ENCODE measurements at places on chromosomes 12 and 14.

DNA sequence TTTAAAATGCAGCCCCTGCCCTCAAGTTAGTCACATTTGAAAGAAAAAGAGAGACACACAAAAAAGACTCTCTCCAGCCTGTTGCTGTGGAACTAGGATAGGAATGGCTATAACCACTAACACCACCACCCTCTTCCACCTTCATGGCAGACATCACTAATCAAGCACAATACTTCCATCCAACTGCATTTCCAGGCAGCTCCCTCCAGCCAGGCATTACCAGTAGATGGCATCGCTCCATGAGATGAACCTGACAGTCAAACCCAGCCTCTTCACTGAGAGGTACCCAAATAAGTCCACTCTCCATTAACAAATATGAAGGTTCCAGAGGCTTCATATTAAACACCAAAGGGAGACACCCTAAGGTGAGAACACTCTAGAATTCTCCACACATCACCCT lies 24.4 kb downstream of the SLC8B1 start:
- H3K27me3 ChIP-seq, result no peaks in the 10 kb centered on the region
- DNase-seq, result no peak
- no peak overlapping the region for H3K4me3 ChIP-seq
- H3K4me1 ChIP-seq, result peaks cover 3% of the 10 kb centered on the region
- H3K36me3 ChIP-seq, result peaks cover 3% of the 10 kb centered on the region

DNA sequence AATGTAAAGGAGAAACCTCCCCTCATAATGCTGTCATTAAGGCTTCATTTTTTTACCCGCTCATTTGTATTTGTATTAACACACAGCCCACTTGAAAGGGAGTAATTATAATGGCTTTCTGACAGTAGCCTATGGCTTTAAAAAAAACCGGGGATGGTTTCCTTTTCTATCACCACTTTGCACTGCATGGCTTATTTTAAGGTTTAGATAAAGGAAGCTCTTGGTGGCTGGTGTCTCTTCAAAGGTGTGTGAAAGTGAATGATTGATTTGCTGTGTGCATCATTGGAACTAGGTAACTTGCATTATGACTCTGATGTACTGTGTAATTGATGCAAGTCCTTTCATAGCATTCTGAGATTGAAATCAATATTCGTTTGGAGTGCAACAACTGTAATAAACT lies 80.7 kb downstream of the NPAS3 start:
- peaks cover 14% of the 10 kb centered on the region for H3K4me1 ChIP-seq
- H3K27me3 ChIP-seq, result peaks cover 3% of the 10 kb centered on the region
- DNase-seq, result no peak
- no peak overlapping the region for H3K4me3 ChIP-seq
- peaks cover 5% of the 10 kb centered on the region for H3K36me3 ChIP-seq

DNA sequence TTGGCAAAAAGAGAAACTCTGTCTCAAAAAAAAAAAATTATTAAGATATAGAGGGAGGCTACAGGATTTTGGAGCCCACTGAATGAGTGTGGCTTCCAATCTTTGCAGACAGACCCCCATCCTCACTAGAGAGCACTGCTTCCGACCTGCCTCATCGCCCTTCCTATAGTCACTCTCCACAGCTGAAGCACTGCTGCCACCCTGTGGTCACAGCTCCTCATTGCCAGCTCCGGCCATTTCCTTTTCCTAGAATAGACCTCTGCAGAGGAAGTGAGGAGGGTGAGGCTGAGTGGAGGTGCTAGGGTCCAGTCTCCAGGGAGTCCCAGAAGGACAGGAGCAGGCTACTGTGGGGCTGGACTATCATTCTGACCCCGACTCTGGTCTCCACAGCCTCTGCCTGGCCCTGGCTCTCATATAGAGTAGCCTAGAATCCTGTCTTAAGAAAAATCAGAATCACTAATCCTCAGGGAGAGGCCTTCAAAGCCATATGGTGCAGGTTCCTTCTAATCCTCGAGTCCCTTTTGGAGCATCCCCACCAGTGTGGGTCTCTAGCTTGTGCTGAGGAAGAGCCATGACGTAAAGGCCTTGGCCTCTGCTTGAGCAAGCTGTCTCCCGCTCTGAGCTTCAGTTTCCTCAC lies 1.4 kb upstream of the NPFF start:
- H3K27ac ChIP-seq, result no peak overlapping the region
- no peaks in the 10 kb centered on the region for H3K4me1 ChIP-seq
- H3K4me3 ChIP-seq, result peak overlapping the region; percentile 66
- peaks cover 3% of the 10 kb centered on the region for H3K27me3 ChIP-seq
- DNase-seq, result peak; percentile 95

DNA sequence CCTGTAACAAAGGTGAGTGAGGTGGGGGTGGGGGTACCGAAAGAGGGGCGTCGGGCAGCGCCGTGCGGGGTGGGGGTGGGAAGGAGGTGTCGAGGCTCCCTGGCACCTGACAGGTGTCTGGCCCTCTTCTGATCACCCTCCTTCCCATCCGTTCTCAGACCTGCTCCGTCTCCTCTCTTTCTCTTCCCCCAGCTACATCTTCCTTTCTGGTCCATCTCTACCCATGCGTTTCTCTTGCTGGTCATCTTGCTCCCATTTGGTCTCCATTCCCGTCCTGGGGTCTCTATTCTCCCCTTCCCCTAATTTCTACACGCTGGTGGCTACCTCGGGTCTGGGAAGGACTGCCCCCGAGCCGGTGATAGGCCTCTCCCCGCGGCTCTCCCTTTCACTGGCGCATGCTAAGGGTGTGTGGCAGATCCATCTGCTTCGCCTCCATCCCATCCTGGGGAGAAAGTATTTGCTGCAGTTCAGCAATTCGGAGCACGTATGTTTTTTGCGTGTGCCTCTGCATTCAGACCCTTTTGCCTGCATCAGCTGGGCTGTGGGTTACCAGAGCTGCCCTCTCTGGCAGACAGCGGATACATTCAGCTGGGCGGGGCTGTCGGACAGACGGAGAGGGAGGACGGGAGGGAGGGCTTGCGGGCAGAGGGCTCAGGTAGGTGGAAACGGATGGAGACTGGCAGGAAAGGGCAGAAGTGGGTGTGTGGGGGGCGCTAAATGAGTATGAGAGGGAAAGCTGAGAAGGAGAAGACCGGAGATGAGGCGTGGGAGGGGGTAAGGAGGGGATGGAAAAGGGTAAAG lies 730 bp downstream of the CLSTN3 start:
- peaks cover 3% of the 10 kb centered on the region for H3K36me3 ChIP-seq
- peaks cover 24% of the 10 kb centered on the region for H3K27me3 ChIP-seq
- peak overlapping the region; percentile 92 for H3K4me3 ChIP-seq
- H3K27ac ChIP-seq, result peak overlapping the region; percentile 3
- DNase-seq, result peak; percentile 37

DNA sequence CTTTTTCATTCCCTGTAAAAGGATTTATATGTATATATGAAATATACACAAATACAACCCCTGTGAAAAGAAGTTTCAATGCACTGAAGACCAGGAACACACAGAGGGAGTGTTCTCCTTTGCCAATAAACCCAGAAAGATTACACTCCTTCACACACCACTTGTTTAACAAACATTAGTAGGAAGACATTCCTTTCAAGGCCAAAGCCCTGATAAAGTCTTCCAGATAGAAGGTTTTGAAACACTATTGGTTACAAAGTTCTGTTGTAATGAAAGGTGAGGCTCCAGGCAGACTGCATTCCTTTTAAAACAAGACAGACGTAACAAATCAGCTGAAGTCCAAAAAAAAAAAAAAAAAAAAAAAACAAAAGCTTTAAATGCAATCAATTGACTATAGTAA lies 81.0 kb downstream of the PTPN21 start:
- no peaks in the 10 kb centered on the region for H3K27me3 ChIP-seq
- H3K36me3 ChIP-seq, result peaks cover 38% of the 10 kb centered on the region
- no peak overlapping the region for H3K27ac ChIP-seq
- H3K4me1 ChIP-seq, result no peaks in the 10 kb centered on the region
- DNase-seq, result no peak

GRCh38 chr12:119660076-119660475 lies 7.9 kb upstream of the PRKAB1 start:
- H3K27ac ChIP-seq, result no peak overlapping the region
- no peaks in the 10 kb centered on the region for H3K4me1 ChIP-seq
- peaks cover 49% of the 10 kb centered on the region for H3K27me3 ChIP-seq
- no peak overlapping the region for H3K4me3 ChIP-seq
- no peak for DNase-seq

DNA sequence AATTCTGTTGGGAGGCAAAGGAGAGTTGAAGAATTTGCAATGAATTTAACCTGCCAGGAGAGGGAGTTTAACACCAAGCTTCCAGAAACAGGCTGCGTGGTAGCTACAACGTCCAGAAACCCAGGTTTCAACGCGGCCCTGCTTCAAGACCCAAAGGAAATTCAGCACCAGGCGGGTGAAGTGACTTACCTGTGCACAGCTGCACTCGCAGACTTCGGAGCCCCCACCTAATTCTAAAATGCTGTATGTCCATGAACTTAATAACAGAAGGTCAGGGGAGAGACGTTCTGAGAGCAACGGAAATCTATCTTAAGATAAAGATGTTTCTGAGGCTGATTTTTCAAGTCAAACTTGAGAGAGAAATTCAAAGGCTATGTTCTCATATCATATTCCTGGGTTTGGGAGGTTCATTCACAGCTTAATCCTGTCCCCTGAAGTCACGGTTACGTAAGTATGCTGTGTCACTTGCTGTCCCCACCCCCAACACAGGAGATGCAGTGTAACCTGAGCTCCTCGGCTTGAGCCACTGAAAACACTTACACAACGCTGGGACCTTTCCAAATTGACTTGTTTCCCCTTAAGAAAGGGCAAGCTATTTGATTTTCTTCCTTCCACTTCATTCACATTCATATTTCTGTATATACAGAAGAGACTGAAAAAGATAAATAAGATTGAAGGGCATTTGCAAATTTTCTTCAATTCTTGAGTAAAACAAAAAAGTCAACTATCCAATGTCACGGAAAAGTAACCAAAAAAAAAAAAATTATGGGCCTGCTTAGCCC lies 22.7 kb downstream of the CLIP1 start:
- H3K27ac ChIP-seq, result peak overlapping the region; percentile 87
- H3K4me3 ChIP-seq, result peak overlapping the region; percentile 75
- peaks cover 3% of the 10 kb centered on the region for H3K36me3 ChIP-seq
- peak; percentile 22 for DNase-seq

- no peak overlapping the region for H3K4me3 ChIP-seq
- H3K36me3 ChIP-seq, result no peaks in the 10 kb centered on the region
- H3K27ac ChIP-seq, result no peak overlapping the region
- no peaks in the 10 kb centered on the region for H3K27me3 ChIP-seq
- peaks cover 52% of the 10 kb centered on the region for H3K4me1 ChIP-seq
- DNase-seq, result no peak
Measured at GRCh38 chr12:11815397-11815796, 165.9 kb downstream of the ETV6 start.

- no peak for DNase-seq
- H3K4me3 ChIP-seq, result no peak overlapping the region
- no peaks in the 10 kb centered on the region for H3K27me3 ChIP-seq
- H3K36me3 ChIP-seq, result no peaks in the 10 kb centered on the region
Measured at GRCh38 chr14:64255756-64256155, 38.4 kb downstream of the ESR2 start.

DNA sequence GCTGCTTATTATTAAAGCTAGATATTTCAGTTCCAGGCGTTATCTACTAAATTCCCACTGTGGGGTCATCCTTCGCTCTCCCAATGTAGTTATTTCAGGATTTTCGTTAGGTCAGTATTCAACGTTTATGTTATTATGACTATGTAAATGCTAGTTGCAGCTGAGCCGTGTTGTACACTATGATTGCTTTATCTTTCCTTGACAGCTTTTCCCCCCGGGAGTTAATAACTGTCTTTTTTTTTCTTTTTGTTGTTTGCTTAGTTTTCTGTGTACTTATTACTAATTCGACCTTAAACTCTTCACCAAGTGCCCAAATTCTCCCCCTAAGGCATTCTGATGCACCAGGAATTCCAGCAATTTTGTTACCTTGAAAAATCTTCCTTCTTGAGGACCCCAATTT lies 48.5 kb downstream of the SUDS3 start:
- no peaks in the 10 kb centered on the region for H3K27me3 ChIP-seq
- no peaks in the 10 kb centered on the region for H3K36me3 ChIP-seq
- no peak overlapping the region for H3K4me3 ChIP-seq
- no peak overlapping the region for H3K27ac ChIP-seq
- peaks cover 5% of the 10 kb centered on the region for H3K4me1 ChIP-seq

GRCh38 chr14:63282997-63283883 lies 35.5 kb downstream of the GPHB5 start:
- H3K27ac ChIP-seq, result no peak overlapping the region
- DNase-seq, result no peak
- no peaks in the 10 kb centered on the region for H3K27me3 ChIP-seq
- no peaks in the 10 kb centered on the region for H3K36me3 ChIP-seq
- no peak overlapping the region for H3K4me3 ChIP-seq

Measured in neural crest cell (in vitro differentiated cells).